ENCODE measurements at places on chromosomes 5 and 9. TPM values are rescaled to one million over a fixed set of nuclear protein-coding genes. Genes with fewer than 3 reads are reported as not detected.
A peak's percentile ranks its signal among the peaks of the same experiment; 100 is the strongest.

DNA sequence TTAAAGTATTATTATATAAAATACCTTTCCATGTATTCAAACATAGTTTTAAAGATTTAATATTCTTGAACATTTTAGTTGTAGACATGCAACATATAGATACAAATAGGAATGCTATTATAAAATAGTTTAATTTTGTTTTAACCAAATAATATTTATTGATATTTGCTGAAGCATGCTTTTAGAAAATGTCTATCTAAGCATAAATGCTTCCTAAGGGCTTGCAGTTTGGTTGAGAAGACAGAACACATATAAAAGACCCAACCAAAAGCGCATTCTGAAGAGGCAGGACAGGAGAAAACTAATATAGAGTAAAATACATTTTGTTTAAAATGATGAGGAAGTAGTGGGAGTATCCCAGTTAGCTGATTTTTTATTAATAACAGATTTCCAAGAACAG is 181.5 kb upstream of the ISL1 start:
- no peak overlapping the region for H3K27ac ChIP-seq
- H3K4me1 ChIP-seq, result no peaks in the 10 kb centered on the region
- no peak overlapping the region for H3K4me3 ChIP-seq
- no peak for DNase-seq
- no peaks in the 10 kb centered on the region for H3K36me3 ChIP-seq

DNA sequence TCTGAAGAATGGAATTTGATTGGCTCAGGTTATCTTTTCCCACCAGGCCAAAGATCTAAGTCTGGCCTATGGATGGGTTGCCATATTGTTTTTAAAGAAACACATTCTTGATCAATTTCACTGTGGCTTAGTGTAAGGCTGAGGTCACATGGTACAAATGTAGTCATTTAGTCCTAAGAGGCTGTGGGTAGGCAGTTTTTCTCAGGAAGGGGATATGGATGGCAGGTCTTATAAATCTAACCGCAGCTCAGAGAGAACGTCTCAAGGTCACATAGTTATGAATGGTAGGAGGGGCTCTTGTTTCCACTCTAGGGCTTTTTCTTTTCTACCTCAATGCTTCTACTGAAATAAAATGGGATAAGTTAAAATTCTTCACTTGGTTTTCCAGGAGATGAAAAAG is 128.6 kb upstream of the ACTBL2 start:
- H3K4me3 ChIP-seq, result no peak overlapping the region
- no peaks in the 10 kb centered on the region for H3K4me1 ChIP-seq
- H3K27ac ChIP-seq, result no peak overlapping the region
- no peaks in the 10 kb centered on the region for H3K36me3 ChIP-seq
- H3K27me3 ChIP-seq, result peaks cover 6% of the 10 kb centered on the region

DNA sequence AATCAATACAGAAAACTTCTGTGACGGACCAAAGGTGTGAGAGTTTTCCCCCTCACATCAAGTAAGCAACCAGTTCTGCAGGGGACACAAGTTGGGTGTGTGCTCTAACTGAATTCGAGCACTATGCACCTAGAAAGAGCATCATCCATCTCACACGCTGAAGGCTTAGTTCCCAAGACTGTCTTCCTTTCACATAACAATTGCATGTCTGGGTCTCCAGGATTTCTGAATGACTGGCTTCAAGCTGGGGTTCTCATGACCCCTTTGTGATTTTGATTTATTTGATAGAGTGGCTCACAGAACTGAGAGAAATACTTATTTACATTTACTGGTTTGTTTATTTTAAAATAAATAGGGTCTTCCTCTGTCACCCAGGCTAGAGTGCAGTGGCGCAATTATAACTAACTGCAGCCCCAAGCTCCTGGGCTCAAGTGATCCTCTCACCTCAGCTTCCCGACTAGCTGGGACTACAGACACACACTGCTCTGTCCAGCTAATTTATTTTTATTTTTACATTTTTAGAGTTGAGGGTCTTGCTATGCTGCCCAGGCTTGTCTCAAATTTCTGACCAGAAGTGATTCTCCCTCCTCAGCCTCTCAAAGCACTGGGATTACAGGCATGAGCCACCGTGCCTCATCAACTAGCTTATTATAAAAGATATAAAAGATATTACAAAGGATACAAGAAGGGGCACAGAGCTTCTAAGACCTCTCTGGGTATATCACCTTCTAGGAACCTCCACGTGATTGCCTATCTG is 316.7 kb upstream of the CDH12 start:
- H3K4me3 ChIP-seq, result no peak overlapping the region
- H3K27ac ChIP-seq, result no peak overlapping the region
- no peaks in the 10 kb centered on the region for H3K27me3 ChIP-seq
- no peaks in the 10 kb centered on the region for H3K36me3 ChIP-seq
- no peaks in the 10 kb centered on the region for H3K4me1 ChIP-seq
- no peak for DNase-seq

- H3K4me1 ChIP-seq, result peaks cover 20% of the 10 kb centered on the region
- H3K36me3 ChIP-seq, result no peaks in the 10 kb centered on the region
- H3K27me3 ChIP-seq, result peaks cover 2% of the 10 kb centered on the region
- peak; percentile 18 for DNase-seq
- H3K4me3 ChIP-seq, result no peak overlapping the region
These were observed 87.0 kb downstream of the WNK2 start for GRCh38 chr9:93270976-93271375.

GRCh38 chr5:146048994-146049703 is 56.2 kb downstream of the PLAC8L1 start:
- H3K27ac ChIP-seq, result no peak overlapping the region
- no peaks in the 10 kb centered on the region for H3K36me3 ChIP-seq
- no peaks in the 10 kb centered on the region for H3K4me1 ChIP-seq
- no peak overlapping the region for H3K4me3 ChIP-seq
- DNase-seq, result no peak

Gene C9orf153
- total RNA-seq, result 0.32 TPM

All from CD4-positive, CD25-positive, alpha-beta regulatory T cell (primary cell).